ENCODE measurements at places on chromosomes 11 and 22.

- DNase-seq, result no peak
These were observed 8.5 kb upstream of the SLN start for GRCh38 chr11:107720303-107720774.

DNA sequence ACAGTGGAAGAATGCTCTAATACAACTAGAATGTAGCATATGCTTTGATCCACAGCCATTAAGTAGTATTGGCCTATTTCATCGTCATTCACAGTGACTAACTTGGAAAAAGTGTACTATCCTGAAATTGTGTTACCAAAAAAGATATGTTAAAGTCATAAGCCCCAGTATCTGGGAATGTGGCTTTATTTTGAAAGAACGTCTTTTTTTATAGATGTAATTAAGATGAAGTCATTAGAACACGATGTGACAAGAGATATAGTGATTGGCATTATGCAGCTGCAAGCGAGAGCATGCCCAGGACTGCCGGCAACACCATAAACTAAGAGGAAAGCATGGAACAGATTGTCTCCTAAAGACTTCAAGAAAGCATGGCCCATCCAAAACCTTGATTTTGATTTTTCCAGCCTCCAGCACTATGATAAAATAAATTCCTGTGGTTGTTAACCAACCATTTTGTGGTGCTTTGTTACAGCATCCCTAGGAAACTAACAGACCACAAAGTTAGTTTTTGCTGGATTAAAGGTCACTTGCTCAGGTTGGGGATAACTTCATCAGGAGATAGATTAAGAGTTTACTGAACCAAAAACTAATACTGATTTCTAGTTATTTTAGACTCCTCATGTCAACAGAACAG lies 870.6 kb upstream of the LRRC4C start:
- no peak for DNase-seq

DNA sequence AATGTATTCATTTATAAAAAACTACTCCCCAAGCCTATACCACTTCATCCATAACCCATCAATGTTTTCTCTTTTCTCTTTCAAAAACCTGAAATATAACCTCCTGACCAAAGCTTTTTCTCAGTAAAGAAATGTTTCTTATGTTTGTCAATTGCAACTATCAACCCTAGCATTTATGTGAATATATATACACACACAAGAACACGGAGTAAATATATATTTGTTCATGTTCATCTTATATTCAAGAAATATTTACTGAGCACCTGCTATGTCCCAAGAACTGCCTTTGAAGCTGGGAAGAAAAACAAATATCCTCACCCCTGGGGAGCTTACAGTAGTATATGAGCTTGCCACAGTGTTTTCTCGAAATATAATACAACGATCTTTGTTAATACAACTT lies 3.5 kb downstream of the MRTFA start:
- DNase-seq, result no peak

DNA sequence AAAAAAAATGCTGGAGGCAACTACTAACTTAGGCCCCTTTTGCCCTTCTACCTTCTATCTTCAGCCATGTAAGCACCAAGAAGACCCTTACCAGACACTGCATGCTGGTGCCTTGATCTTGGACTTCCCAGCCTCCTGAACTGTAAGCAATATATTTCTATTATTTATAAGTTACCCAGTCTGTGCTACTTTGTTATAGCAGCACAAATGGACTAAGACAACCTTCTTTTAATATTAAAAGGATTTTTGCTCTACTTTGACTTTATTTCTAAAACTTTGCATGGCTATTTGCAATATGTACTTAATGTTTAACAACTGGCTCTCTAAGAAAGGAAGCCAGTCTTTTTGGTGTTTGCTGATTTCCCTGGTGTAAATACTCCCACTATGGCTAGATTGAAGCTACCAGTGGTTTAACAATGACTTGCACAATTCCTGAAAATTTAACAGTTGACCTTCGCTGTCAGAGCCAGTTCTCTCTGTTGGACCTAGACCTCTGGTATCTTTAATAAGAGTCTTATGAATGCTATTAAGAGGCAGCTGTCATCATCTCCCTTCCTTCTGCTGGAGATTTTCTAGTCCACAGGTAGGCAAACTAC lies 25.2 kb downstream of the OR6Q1 start:
- DNase-seq, result no peak

- no peak for DNase-seq
These were observed 450.4 kb downstream of the MIAT start for GRCh38 chr22:27107824-27108223.

GRCh38 chr22:38413085-38414008 lies 41.7 kb downstream of the KCNJ4 start:
- no peak for DNase-seq

- no peak for DNase-seq
These were observed 19.0 kb downstream of the MAFF start for GRCh38 chr22:38220653-38221386.

DNA sequence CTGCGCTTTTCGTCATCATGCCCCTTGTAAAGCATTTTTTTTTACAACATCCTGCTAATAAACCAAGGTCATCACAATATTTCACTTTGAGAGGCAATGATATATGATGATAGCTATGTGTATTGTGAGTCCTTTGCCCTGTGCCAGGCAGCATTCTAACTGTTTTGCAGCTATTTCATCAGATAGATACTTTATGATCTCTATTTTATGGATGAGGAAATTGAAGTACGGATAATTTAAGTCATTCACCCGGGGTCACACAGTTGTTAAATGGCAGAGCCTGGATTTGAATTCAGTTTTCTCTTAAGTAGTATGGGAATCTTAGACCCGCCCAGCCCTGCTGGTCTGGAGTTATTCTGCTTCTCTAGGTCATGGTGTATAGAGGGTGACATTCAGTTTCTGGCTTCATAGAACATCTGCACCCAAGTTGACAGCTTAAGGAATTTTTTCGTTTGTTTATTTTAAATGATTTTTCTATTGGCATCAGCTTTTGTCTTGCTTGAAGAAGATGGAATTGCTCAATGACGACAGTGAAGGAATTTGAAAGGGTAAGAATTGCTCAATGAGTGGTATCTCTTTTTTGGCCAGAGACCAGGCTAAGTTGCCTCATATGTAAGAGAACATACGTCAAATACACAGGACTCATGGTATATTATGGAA lies 926 bp downstream of the PRR5L start:
- DNase-seq, result no peak

- DNase-seq, result no peak
These were observed 225.5 kb upstream of the POU2AF2 start for GRCh38 chr11:111019871-111020670.

DNA sequence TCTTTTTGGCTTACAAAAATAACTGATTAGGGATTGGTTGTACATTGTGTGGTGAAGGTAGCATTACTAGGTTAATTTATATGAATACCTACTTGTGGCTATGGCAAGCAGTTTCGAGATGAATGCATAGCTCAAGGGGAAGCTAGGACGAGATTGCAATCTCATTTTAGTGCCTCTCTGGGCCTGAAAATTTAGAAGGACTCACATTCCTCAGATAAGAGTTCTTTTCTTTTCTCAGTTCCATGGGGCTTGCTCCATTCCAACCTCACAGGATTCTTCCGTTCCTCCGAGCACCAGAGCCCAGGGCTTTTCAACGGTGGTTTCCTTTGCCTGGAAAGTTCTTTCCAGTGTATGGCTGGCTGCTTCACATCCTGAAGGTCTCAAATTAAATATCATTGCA lies 82.1 kb downstream of the CECR2 start:
- no peak for DNase-seq

- no peak for DNase-seq
These were observed 353.4 kb downstream of the TENM4 start for GRCh38 chr11:79087238-79087960.

- DNase-seq, result no peak
These were observed 203.0 kb upstream of the SESN3 start for GRCh38 chr11:95434009-95434408.

DNA sequence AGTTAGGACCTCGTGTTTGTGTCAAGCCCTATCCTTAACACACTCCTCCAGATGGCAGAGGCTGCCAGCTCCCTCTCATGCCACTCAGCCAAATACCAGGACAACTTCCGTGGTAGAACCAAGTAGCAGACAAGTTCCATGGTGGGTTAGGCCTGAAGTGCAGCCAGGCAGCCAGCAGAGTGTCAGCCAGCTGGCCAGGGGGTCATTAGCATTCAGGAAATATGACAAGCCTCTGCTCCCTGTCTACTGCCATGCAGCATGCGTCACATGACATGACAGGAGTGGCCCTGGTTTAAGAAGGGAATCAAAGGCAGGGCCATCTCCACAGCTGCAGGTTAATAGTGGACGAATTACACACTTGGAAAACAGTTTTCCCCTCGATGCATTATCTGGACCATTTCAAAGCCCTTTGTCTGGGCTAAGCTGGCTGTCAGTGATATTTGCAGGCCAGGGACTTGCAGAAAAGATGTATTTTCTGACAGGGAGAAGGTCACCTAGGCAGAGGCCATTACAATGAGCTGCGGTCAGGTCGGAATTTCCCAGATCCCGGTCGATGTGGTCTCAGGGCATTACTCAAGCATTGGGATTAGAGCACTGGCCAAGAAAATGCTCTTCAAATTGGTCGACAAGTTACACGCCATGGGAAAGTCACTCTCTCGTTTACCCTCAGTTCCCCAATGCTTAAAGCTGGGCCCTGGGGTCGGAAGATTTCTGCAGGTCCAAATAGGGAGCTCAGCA lies 461.7 kb upstream of the CADM1 start:
- no peak for DNase-seq

DNA sequence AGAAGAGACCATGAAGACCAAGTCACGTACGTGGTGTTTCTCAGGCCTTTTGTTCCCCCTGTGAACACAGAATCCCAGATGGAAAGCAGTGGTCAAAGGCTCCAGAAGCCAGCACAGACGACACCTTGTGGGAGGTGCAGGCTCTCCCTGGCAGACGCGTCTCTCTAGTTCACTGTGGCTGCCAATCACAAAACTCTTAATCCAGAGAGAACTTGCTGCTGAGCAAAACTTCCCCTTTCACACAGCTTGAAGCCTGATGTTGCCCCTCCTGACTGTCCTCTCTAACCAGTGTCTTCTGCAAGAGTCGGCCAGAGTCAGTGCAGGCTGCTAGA lies 67.1 kb downstream of the PIWIL3 start:
- DNase-seq, result no peak

DNA sequence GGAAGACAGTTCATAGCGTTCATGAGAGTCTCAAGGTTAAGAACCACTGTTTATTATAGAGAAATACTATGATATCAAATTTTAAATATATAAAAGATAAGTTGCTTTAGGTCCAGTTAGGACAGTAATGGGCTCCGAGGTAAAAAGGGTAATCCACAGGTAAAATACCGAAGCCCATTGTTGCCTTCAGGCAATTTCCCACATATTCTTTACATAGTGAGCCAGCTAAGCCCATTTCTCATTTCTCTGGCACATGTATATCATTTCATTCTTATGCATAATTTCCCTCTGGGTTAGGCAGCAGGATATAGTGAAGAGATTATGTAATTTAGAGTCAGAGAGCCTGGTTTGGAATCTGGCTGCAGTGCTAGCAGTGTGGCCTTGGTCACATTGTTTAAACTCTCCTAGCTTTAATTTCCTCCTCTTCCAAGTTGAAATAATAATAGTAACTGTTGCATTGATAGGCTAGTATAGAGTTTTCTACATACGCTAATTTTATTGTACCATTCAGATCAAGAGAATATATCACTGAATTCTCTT lies 7.6 kb upstream of the POU2AF1 start:
- DNase-seq, result no peak

DNA sequence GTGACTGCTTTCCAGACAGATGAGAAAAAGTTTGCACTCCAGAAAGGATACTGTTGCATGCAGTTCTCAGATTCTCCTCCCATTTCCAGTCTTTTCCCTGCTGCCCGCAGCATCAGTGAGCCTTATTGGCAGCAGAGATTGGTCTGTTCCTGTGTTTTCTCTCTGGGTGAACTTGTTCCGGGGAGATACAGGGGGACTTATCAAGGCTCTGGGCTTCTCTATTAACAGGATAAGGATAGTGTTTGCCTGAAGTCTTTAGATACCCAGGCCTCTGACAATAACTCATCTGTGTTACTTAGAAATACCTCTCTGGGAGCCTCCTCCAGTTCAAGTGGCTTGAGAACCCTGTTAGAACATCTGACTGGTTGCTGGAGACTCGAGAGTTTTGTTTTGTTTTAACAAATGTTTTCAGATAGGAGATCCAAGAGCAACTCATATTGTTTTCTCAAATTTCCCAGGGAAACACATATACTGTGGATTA lies 154.7 kb downstream of the BLID start:
- DNase-seq, result no peak

GRCh38 chr11:108037636-108038035 lies 28.9 kb downstream of the CUL5 start:
- no peak for DNase-seq

GRCh38 chr11:43931717-43932039 lies 10.8 kb upstream of the C11orf96 start:
- DNase-seq, result no peak

Data from stimulated activated CD8-positive, alpha-beta memory T cell treated with anti-CD3 and anti-CD28 coated beads, Interleukin-4, amount 100 ng/mL, for 48 hours (primary cell).